ENCODE measurements at places on chromosomes 13 and 19.
A peak's percentile ranks its signal among the peaks of the same experiment; 100 is the strongest.

GRCh38 chr13:40333226-40333625, 333.2 kb downstream of the FOXO1 start:
- peak; percentile 43 for DNase-seq

- peak; percentile 38 for DNase-seq
Observed at GRCh38 chr19:46265217-46265828, 31.5 kb upstream of the HIF3A start.

- no peak for DNase-seq
Observed at GRCh38 chr13:42594481-42595252, 20.7 kb downstream of the TNFSF11 start.

GRCh38 chr13:105773241-105773640, 762.2 kb downstream of the EFNB2 start:
- no peak for DNase-seq

GRCh38 chr13:111948811-111949210, 118.1 kb upstream of the SOX1 start:
- no peak for DNase-seq

GRCh38 chr13:27379694-27380641, 44.5 kb upstream of the GTF3A start:
- no peak for DNase-seq

- peak; percentile 75 for DNase-seq
Observed at GRCh38 chr19:4851551-4852290, 15.7 kb downstream of the PLIN3 start.

DNA sequence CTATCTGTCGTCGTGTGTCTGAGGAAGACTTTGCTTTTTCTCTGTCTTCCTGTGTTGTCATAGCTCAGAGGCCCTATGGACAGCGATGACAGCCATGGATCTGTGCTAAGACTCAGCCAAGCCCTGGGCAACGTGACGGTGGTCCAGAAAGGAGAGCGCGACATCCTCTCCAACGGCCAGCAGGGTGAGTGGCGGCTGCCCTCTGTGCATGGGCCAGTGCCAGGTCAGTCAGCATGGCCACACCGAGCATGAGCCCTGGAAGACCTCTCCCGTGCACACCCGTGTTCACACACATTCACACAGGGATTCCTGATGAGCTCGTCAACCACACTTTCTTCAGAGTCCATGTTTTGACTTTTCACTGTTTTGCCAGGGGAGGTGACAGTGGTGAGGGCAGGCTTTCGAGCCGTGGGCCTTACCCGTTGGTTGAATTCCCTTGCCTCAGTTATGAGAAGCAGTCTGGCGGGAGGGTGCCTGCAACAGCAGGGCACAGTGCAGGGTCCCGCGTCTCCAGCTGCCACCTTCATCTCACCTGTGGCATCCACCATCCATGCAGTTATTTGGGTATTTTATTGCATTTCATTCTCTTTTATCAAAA, 20.2 kb downstream of the NAXD start:
- DNase-seq: no peak

DNA sequence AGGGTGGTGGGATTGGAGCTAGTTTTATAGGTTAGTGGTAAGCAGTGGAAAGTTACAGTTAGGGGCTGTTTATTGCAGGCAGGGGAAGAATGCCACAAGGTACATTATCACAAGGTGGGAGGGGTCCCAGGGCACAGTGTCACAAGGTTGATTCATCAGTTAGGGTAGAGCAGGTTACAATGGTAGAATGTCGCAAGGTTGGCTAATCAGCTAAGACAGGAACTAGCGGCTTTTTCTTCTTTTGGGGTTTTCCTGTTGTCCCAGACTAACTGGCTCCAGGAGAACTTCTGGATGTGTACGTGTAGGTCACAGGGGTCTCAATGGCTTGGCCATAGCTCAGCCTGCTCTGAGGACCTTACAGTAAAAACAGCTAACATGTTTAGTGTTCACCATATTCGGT, 1221.1 kb downstream of the SLITRK1 start:
- no peak for DNase-seq

GRCh38 chr13:25118378-25118905, 22.5 kb downstream of the PABPC3 start:
- no peak for DNase-seq

DNA sequence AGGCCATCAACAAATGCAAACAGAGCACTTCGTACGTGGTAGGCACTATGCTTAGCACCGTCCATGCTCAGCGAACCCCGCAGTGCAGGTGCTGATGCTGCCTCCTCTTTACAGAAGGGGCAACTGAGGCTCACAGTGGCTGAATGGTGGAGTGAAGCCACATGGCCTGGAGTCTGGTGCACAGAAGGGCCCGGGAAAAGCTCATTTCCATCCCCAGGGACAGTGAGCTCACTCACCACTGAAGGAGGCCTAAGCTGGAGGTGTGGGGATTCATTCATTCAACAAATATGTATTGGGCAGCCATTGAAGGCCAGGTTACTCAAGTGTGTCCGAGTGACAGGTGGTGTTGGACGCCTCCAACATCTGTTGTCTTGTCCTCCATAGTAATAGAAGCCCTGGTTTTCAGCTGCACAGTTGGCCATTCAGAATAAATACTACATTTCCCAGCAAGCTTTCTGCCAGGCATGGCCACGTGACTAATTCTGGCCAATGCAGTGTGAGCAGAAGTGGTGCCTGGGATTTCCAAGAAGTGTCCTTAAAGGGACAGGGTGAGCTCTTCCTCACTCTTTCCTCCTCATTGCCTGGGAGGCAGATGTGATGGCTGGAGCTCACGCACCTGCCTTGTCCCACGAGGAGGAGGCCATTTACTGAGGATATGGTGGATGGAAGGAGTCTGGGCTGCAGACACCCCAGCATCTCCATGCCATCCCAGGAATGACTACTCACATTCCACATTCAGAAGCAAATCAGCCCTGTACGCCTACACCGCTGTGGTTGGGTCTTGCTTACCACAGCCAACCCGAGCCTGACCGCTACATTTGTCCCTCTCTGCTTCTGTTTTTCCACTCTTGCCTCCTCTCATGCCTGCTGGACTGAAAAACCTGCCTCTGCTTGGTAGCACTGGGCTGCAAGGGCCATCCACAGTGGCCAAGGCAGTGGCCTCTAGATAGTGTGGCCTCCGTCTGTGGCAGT, 2.3 kb upstream of the ZNRF4 start:
- no peak for DNase-seq

DNA sequence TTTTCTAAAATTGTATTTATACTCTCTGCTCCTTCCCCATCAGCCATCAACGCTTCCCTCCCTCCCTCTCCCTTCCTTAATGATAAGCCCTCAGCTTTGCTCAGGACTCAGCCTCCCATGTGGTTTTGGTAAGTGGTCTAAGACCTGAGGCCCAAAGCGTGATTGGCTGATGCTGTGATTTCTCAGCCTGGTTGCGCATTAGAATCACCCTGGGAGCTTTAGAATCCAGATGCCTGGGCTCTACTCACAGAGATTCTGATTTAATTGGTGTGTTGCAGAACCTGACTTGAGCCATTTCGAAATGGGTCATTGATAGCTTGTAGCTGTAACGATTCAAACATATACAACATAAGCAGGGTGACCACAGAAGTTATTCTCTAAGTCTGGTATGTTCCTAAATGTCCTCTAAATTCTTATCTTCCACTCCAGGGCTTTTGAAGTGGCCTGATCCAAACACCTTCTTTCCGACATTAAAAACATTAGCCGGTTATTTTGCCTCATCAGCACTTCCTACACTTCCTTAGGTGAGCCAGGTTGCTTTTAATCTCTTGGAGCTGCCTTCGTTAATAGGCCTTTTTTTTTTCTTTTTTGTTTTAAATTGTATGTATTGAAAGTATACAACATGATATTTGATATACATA, 60.6 kb downstream of the LRCH1 start:
- no peak for DNase-seq

DNA sequence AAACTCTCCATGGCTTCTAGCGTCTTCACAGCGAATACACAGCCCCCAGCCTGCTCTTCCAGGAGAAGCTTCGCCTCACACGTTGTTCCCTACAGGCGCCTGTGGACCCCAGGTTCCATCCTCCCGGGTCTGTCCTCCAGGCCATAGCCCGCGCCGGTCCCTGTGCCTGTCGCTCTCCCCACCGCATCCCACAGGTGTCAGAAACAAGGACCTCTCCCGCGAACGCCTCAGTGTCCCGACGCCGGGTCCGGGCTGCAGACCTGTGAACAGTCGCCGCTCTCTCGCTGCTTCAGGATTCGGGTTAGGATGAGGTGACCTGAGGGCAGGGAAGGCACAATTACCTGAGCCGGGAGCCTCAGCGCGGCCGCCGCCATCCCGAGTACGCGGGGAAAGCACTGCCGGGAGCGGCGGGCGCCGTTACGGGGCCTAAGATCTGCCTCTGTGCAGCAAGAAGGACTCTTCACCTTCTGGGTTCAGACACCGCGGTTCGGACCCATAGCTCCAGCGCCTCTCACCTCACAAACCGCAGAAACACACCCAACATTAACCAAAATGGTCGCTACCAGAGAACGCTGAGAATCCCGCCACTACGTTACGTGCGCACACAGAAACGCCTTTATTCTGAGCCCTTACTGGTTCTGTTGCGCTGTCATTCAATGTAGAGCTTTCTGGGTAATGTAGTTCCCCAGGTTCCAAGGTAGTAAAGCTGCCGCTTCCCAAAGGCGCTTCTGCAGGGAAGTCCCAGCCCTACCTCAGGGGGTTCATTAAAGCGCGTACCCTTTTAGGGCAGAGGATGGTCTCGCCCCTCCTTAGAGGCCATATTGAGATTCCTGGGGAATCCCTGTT, at the start of gene ZNF418:
TSS of gene ZNF418 (minus strand) at position 583 of the 846 bp plus-strand sequence. CDS start 1,580 bp downstream, outside the sequence.
- DNase-seq: no peak

- peak; percentile 8 for DNase-seq
Observed at GRCh38 chr19:38842439-38843174, 7.2 kb downstream of the HNRNPL start.

GRCh38 chr19:30669329-30670010, 297.3 kb downstream of the ZNF536 start:
- peak; percentile 84 for DNase-seq

GRCh38 chr13:100454876-100455275, 133.7 kb downstream of the GGACT start:
- no peak for DNase-seq

DNA sequence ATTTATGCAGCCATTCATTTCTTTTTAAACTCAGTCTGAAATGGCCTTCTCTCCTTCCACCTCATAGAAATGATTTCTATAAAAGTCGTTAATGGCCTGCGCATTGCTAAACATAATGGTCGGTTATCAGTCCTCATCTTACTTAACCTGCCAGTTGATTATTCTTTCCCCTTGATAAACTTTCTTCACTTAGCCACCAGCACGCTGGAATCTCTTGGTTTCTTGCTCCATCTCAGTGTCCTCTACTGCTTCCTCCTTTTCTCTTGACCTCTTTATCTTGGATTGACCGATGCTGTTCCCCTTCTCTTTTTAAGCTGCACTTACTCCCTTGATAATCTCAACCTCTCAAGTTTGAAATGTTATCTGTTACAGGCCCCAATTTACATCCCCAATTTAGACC, 12.2 kb upstream of the CLC start:
- no peak for DNase-seq

- DNase-seq: no peak
Observed at GRCh38 chr13:46775385-46776107, 21.4 kb downstream of the ESD start.

- peak; percentile 51 for DNase-seq
Observed at GRCh38 chr19:10718205-10719196, 622 bp downstream of the DNM2 start.

DNA sequence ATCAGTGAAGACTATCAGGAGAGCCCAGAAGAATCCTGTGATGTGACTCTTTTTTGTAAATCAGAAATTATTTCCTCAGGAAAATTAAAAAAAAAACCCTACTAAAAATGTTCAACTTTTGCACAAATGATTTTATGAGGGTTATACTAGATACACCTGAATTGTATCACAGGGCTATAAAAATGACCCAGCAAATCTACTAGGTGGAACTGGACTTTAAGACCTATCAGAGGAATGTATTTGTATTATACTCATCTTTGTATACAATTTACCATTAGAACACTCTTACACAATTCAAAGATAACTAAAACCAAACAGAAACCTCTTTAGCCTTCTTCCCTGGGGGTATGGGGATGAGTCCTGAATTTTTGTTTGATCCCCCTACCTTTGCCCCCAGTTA, 7.2 kb downstream of the FBXL3 start:
- DNase-seq: no peak

DNA sequence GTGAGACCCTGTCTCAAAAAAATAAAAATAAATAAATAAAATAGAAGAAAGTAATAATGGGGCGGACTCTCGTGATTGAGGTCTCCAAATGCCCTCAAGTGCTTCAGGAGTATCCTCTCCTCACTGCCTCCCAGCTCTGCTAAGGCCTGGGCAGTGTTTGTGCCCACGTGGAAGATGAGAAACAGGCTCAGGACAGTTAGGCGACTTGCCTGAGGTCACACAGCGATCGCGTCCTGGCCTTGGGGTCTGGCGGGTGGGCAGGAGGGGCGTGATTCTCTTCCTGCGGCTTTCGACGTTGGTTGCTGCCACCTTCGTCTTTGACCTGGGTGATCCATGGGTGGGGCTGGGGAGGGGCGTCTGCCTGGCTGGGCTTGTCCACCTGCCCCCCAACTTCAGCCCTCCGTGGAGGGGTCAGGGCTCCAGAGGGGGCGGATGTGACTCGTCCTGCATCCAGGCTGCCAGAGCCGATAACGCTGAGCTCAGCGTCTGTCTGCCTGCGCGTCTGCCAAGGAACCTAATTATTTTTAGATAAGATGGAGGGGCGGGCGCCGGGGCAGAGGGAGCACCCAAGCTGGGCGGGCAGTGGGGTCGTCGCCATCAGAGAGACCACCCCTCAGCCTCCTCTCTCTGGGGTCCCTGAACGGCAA, 56.9 kb downstream of the NFIC start:
- no peak for DNase-seq

DNA sequence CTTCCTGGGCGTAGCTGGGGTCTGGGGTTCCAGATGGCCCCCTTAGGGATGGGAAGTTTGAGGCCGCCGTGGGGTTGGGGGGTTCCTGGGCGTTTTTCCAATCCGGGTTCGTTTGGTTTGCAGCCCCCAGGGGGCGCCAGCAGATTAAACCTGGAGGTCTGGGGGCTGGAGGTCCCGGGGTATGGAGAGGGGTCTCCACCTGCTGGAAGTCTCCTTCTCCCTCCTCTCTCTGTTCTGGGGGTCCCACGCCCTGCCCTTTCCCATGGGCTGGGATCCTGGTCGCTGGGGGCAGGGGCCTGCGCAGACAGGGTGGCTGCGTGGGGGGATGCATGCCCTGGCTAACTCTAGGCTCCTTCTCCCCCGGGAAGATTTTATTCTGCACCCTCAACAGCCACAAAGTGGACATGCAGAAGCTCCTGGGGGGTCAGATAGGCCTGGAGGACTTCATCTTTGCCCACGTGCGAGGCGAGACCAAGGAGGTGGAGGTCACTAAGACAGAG, 899 bp downstream of the GIPC3 start:
- no peak for DNase-seq

DNA sequence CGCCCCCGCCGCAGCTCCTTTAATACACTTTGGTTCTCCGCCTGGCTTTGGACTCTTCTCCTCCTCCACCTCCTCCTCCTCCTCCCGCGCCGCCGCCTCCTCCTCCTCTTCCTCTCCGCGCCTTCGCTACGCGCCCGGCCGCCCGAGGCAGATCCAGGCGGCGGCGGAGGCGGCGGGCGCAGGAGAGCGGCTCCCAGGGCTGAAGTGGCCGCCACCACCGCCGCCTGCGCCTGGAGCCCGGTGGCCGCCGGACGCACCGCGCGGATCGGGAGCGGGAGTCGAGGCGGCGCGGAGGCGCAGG, at the start of gene ZIC2:
TSS of gene ZIC2 (plus strand) at position 50 of the 301 bp plus-strand sequence. CDS start 281 bp downstream, outside the sequence.
- DNase-seq: no peak

- DNase-seq: peak; percentile 24
Observed at GRCh38 chr19:28468701-28469459, 744.1 kb downstream of the UQCRFS1 start.

Measured in heart left ventricle (tissue), 16 donors.